ENCODE measurements at places on chromosomes 12 and 14.

DNA sequence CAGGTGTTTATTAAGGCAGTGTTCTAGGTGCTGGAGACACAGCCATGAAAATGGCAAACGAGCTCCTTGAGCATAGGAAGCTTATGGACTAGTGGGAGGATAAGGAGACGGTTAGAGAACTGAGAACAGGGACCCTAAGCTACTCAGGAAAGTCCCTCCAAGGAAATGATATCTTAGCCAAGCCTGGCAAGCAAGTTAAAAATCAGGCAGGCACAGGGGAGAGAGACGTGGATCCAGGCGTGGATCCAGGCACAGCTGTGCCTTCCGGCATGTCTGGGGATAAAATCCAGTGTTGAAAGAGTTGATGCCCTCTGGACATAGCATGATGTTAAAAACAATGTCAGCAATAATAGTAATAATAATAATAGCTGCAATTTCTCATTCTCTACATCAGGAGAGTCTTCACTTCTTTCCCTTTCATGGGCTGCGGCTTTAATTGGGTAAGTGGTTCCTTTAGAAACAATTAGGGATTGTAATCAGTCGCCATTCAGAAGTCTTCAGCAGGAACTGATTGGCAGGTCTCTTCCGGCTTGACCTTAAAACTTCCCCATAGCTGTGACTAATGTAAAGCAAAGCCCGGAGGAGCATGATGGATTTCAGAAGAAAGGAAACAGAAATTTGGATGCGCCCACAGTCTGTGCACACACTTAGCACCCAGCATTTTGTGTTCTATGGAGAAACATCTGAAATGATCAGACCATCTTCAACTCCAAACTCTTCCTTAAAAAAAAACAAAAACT lies 230.2 kb downstream of the SLC41A2 start:
- no peak for DNase-seq

GRCh38 chr12:54448344-54448743 lies 25.1 kb downstream of the GTSF1 start:
- DNase-seq: no peak

- no peak for DNase-seq
These were observed 29.3 kb downstream of the FGF6 start for GRCh38 chr12:4416276-4416675.

GRCh38 chr12:95440401-95440800 lies 33.6 kb upstream of the METAP2 start:
- no peak for DNase-seq

- DNase-seq: no peak
These were observed 26.6 kb downstream of the PLEKHA5 start for GRCh38 chr12:19155981-19156734.

- no peak for DNase-seq
These were observed 68.5 kb downstream of the PPFIBP1 start for GRCh38 chr12:27592548-27592947.

- no peak for DNase-seq
These were observed 136.9 kb upstream of the PARP11 start for GRCh38 chr12:4009979-4010704.

GRCh38 chr12:32877601-32878459 lies 18.7 kb downstream of the PKP2 start:
- DNase-seq: no peak

- DNase-seq: no peak
These were observed 11.5 kb downstream of the LIMA1 start for GRCh38 chr12:50271724-50272247.

GRCh38 chr12:12282761-12283425 lies 16.0 kb upstream of the LRP6 start:
- no peak for DNase-seq

- DNase-seq: no peak
These were observed 17.3 kb upstream of the TMPRSS12 start for GRCh38 chr12:50825372-50825838.

DNA sequence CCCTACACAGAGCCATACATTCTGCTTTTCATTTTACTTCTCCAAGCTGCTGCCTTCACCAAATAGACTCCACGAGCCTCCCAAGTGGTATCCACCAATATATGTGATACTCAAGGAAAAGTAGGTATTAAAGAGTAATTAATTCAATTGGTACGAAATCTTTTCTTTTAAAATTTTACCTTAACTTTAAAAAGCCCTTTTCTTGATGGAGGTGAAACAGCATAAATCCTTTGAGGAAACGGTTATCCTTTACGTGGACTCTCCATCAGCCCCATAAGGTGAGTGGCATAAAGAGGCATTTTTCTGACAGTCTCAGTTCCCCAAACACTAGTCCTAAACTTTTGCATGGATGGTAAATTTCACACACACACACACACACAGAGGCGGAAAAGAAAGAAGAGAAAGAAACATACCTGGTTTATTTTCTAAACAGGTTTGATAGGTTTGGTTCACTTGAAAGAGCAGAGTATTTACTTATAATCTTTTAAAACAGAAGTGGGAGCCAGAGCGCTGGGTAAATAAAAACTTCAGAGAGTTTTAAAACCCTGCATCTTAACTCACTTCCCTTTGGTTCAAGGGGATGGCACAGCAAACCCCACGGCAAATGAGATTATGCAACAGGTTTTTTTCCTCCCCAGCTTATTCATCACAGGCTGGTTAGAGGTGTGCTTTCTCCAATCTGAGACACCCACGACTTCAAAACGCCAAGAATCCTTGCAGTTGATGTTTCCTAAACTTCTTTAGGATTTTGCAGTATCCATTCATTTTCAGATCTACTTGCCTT lies 1.9 kb downstream of the DUSP16 start:
- DNase-seq: peak; percentile 51

- DNase-seq: no peak
These were observed 20.3 kb upstream of the SYCP3 start for GRCh38 chr12:101759396-101760047.

- DNase-seq: no peak
These were observed 190.7 kb upstream of the LMNTD1 start for GRCh38 chr12:25743679-25744215.

- DNase-seq: no peak
These were observed 332.9 kb downstream of the PCNX1 start for GRCh38 chr14:71240171-71240570.

DNA sequence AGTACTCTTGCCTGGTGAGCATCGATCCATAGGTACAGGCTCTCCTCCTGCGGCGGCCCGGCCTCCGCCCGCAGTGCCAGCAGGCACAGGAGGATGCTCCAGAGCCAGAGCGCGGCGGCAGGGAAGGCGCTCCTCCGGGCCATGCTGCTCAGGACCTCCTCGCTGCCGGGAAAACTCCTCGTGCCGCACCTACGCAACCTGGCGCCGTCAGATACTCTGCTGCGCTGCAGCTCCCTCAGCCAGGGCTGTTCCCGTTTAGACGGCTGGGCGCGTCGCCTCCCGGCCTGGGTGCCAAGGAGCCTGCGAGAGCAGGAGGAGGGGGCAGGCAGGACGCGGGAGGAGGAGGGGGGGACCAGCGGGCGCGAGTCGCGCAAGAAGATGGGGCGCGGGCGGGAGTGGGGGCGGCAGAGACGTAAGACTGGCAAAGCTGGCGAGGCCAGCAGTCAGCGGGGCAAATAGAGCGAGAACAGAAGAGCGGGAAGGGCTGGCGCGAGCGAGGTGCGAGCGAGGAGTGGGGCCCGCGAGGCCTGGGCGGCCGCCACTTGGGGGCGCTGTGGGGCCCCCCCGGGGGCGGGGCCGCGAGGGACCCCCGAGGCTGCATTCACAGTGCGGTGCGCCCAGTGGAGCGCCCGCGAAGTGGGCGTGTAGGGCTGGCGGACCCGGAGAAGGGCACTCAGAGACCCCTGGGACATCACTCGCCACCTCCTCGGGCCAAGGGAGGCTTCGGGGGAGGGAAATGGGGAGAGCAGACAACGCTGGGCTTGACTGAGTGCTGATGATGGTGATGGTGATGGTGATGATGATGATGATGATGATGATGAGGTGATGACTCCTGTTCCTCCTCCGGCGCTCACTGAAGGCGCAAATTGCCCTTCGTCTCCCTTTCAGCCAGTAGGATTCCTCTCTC lies at the start of gene WIF1:
Gene WIF1, minus strand, starts transcription at position 257 of the 907 bp plus-strand sequence. Its CDS starts 114 bp downstream, at position 143.
- no peak for DNase-seq

DNA sequence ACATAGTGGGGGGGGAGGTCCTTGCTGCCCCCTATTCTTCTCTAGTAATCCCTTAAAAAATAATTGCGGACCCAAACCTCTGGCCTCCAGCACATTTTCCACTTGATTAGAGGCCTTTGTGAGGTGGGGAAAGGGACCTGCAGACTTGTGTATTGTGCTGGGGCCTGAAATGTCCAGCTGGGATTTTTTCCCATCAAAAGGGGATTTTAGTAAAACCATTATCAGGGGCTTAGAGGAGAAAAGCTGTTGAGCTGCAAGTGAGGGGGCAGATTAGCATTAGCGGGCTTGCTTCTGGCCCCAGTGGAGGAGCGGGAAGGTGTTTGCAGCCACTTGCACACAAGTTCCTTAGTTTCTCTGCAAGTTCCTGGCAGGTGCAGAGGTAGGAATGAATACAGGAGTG lies 13.9 kb downstream of the FBXL14 start:
- no peak for DNase-seq
